Activated T-helper 1 cell treated with anti-CD3 and anti-CD28 coated beads, Interleukin-12 subunit alpha, Interleukin-12 subunit beta, Interleukin-2, Interleukin-4 antibody, amounts not matched to agents 30 ng/mL and 10 ng/mL and 1 ng/mL, durations not matched to agents 14 hours and 24 hours and 36 hours (primary cell): ENCODE measurements at places on chromosomes 5 and 9. TPM values are rescaled to one million over a fixed set of nuclear protein-coding genes. Genes with fewer than 3 reads are reported as not detected.

Gene SLC22A4
- total RNA-seq = 1.6 and 2.6 TPM in 2 replicates

Gene ARSI
- not detected in 2 replicates for total RNA-seq

DNA sequence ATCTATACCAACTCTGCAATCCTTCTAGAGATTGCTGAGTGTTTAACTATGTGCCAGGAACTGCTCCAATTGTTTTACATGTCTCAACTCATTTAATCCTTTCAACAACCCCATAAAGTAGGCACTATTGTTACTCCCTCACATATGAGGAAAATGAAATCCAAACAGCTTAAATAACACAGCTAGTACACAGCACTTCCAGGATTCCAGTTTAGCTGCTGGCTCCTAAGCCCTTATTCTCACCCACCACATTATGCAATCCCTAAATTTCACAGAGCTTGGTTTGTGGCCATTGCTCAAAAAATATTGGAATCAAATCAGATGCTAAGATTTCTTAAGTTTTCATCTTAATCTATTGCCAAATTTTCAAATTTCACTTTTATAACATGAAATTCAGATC, 84.9 kb downstream of the PRELID2 start:
- no peaks in the 10 kb centered on the region for H3K36me3 ChIP-seq
- no peak overlapping the region for H3K4me3 ChIP-seq
- no peak for DNase-seq
- H3K27me3 ChIP-seq = no peaks in the 10 kb centered on the region

DNA sequence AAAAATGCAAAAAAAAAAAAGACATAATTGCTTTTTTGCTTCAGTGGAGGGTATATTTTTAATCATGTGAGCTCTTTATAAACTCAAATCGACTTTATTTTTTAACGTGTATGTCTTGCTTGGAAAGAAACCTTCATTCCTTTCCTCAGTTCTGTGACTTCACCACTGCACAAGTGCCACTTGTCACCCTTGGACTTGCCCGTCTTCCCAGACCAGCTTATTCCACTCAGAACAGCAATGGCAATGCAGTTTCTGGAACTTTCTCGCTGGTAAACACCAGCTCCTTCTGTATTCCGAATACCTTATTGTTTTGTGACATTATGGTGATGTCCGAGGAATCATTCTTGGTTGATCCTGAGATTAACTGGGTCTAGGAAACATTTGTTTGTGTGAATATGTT, 440.5 kb upstream of the ADAMTS16 start:
- H3K4me3 ChIP-seq = no peak overlapping the region
- H3K27ac ChIP-seq = no peak overlapping the region
- no peaks in the 10 kb centered on the region for H3K4me1 ChIP-seq
- H3K36me3 ChIP-seq = no peaks in the 10 kb centered on the region
- no peaks in the 10 kb centered on the region for H3K27me3 ChIP-seq

Gene OLFM1
- 0.47 and 0.66 TPM in 2 replicates for total RNA-seq
